Prostate gland (tissue), 2 donors: ENCODE measurements at places on chromosomes 11 and 22. TPM values are rescaled to one million over a fixed set of nuclear protein-coding genes. Genes with fewer than 3 reads are reported as not detected.

DNA sequence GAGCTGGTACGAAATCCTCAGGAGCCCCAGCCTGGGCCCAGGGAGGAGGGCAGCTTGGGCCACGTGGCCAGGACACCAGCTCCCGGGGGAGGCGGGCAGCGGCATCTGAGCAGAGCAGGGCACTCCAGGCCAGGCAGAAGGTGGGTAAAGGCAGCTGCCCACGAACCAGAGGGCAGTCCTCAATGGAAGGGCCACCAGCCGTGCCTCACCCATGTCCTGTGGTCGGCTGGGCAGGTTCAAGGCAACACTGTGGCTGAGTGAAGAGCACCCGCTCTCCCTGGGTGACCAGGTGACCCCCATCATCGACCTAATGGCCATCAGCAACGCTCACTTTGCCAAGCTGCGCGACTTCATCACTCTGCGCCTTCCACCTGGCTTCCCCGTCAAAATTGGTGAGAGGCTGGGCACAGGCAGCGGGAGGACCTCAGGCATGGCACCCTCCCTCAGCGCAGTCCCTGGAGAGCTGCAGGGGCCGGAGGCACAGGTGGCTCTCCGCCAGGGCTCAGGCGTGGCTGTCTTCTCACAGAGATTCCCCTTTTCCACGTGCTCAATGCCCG is 2.5 kb upstream of the SSH3 start:
- H3K4me3 ChIP-seq: no peak overlapping the region
- peaks cover 9% of the 10 kb centered on the region for H3K36me3 ChIP-seq
- DNase-seq: no peak
- H3K27me3 ChIP-seq: no peaks in the 10 kb centered on the region
- no peak overlapping the region for H3K27ac ChIP-seq

DNA sequence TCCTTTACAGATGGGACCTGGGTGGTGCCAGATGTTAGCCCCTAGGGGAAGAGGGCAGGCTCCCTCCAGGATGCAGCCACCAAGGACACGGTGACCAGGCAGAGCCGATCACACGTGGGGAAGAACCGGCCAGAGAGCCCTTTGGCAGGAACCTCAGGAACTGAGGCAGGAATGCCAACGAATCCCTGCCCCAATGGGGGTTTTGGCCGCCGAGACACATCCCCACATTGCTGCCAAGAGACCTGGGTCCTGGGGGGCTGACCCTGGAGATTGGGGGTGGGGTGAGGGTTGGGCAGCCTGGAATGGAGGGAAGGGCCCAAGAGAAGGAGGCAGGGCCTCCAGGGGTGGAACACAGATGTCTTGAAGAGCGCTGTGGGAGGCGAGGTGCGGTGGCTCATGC is 28.7 kb upstream of the LMO1 start:
- DNase-seq: no peak
- H3K4me1 ChIP-seq: no peaks in the 10 kb centered on the region
- no peak overlapping the region for H3K27ac ChIP-seq
- no peak overlapping the region for H3K4me3 ChIP-seq
- no peaks in the 10 kb centered on the region for H3K36me3 ChIP-seq

The CABP2 gene
- not detected for total RNA-seq

The OR51A2 gene
- not detected for total RNA-seq
